ENCODE measurements at places on chromosomes 13 and 19.

DNA sequence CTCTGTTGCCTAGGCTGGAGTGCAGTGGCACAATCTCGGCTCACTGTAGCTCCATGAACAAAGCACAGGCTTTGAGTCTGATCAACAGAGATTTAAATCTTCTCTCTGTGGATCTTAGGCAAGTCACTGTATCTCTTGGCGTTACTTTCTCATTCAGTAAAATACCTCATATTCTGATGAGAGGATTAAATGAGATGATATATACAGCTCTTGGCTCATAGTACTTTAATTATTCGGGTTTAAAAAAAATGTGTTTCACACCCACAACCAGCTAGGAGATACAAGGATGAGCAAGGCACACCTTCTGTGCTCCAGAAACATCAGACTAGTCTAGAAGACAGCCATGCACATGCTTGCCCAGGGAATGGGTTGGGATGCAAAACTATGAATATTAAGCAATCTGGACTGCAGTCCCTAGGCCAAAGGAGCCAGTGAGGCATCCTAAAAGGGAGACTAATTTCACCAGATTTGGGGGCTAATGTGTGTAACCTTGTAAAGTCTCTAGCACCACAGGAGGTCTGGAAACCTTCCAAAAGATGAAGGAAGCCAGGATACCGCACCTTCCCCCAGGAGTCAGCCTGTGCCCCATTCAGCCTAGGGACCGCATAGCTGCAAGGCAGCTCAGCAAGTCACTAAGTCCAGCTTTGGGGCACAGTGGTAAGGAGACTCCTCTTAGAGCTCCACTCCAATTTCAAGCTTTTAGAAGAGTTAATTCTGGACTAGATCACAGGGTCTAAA, 2.5 kb downstream of the VPS36 start:
- no peak for DNase-seq

- no peak for DNase-seq
Observed at GRCh38 chr13:76778853-76779252, 107.4 kb downstream of the KCTD12 start.

DNA sequence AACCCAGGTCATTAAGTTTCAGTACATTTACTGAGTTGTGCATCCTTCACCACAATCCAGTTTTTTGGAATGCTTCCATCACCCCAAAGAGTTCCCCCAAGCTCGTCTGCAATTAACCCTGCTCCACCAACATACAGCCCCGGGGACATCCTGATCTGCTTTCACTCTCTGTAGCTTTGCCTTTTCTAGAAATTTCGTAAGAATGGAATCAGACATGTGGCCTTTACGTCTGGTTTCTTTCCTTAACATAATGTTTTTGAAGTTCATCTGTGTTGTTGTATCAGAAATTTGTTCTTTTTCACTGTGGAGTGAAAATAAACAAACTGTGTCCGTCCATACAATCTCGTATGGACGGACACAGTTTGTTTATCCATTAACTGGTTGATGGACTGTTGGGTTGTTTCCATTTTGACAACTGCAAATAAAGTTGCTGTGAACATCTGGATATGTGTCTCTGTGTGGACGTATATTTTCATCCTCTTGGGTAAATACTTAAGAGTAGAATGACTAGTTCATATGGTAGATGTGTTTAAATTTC, 2.9 kb downstream of the KLHL26 start:
- no peak for DNase-seq

GRCh38 chr19:17235300-17235970, 9.4 kb downstream of the OCEL1 start:
- DNase-seq: peak; percentile 86

DNA sequence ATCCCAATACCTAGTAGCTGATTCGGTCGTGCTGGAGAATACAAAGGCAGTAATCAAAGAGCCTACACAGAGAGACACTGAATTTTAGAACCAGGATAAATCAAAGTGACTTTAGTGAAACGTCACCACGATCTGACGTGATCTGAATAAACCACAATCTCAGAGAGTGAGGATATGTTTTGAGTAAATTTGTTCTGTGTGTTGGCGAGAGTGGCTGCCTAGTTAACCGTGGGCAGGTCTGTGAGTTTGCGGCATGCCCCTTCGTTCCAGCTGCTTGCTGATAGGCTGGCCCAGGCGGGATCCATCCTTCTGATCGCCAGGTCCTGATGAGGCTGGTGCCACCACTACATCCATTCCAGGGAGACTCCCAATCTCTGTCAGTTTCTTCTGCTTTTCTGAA, 40.4 kb downstream of the LRCH1 start:
- DNase-seq: no peak

- peak; percentile 40 for DNase-seq
Observed at GRCh38 chr19:2385053-2385721, 25.1 kb downstream of the TMPRSS9 start.

DNA sequence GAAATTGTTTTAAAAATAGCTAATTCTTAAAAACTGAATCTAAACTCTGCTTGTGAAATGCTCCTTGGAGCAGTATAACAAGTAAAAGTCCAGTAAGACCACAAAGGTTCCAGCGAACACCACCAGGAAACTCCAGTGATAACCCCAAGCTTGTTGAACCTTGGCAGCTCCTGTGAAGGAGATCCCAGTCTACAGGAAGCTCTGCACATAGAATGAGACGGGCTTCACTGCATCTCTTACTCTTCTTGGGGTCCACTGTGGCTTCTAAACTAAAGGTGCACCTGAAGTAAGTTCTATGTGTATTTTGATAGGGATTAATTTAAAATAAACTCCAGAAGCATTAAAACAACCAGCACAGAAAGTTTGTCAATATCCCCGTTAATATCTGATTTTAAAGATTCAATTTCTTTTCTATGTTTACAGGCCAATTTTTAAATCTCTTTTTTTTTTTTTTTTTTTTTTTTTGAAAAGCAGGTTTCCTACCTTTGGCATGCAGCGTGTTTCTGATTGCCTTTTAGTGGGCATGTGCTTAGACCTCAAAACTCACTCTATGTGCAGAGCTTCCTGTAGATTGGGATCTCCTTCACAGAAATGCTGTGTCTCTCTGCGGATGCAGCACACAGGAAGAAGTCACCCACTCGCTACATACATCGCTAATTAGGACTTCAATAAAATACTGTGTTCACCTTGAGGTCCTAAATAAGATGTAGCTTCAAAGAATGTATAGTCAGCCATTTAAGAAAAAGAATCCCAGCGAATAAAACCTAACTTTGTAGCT, 508.5 kb downstream of the KLF12 start:
- no peak for DNase-seq

- DNase-seq: peak; percentile 16
Observed at GRCh38 chr19:39082745-39083598, 1.2 kb upstream of the ACP7 start.

- DNase-seq: no peak
Observed at GRCh38 chr13:113322043-113322461, 25.0 kb downstream of the LAMP1 start.

- no peak for DNase-seq
Observed at GRCh38 chr13:53127373-53127772, 98.8 kb downstream of the OLFM4 start.

DNA sequence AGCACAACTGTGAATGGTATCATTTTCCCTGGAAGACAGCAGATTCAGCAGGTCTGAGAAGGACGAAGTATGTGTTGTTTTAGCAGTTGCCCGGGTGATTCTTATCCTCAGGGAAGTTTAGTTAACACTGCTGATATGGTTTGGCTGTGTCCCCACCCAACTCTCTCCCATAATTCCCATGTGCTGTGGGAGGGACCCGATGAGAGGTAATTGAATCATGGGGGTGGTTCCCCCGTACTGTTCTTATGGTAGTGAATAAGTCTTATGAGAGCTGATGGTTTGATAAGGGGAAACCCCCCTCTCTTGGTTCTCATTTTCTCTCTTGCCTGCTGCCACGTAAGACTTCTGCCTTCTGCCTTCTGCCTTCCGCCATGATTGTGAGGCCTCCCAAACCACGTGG, 81.0 kb upstream of the UBAC2 start:
- DNase-seq: no peak

All from eye (tissue), 1 donor.